Neural crest cell (in vitro differentiated cells): ENCODE measurements at places on chromosomes 7 and 10.

- no peak for DNase-seq
These were observed 99.0 kb downstream of the UBE2H start for GRCh38 chr7:129853661-129854268.

DNA sequence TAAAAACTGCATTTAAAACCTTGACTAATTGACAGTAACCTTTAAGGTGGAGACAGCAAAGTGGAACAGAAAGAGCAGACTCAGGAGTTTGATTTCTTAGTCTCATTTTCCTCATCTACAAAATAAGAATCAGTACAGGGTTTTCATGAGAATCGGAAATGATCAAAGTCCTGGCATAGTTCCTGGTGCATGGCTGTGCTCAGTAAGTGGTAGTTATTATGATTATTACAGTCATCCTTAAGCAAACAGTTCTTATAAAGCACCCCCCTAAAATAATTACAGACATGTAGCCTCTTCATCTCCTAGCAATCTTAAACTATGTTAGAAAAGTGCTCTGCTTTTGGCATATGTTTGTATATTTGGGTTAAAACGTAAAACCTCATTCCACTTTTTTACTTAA lies 18.0 kb downstream of the NEBL start:
- no peak for DNase-seq

DNA sequence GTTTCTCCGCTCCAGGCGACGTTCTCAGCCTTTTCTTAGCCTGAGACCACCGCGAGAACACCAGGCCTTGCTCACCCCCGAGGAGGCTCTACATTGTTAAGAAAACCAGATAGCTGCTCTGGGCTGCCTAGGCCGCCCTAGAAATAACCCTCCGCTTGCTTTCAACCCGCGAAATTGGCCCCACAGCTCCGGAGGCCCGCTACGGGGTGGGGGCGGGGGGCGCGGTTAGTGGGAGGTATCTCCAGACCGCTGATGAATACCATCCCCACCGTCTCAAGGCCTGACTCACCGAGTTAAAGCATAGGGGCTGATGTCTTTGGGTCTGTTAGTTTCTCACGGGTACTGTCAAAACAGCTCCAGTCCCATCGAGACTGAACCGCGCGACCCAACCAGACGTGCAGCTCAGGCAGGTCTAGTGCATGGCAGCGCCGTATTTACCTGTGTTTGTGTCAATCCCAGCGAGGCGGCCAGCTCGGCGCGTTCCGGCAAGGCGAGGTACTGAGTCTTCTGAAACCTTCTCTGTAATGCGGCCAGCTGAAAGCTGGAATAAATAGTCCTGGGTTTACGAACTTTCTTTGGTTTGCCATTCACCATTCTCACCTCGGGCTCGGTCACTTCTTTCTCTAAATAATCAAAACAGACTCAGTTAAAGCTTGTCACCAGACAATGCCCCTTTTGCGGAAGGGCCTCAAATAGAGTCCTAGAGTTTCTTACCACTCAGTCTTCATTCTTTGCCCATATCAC lies 2.7 kb downstream of the DLX5 start:
- no peak for DNase-seq

DNA sequence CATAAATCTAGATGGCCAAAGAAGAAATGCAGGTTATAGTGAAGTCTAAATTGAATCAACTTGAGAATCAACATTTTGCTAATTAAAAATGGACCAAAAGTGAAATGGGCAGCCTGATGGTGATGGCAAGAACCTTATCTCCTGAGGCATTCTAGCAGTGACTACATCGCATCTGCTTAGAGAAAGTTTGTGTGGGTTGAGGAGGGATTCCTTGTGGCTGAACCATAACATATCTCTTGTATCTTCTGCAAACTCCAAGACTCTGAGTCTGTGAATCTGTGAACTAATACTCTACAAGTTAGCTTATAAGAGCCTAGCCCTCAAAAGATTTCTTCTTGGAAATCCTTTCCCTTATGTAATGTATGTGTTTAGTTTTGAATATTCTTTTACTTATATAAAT lies 85.6 kb downstream of the PRKG1 start:
- no peak for DNase-seq

DNA sequence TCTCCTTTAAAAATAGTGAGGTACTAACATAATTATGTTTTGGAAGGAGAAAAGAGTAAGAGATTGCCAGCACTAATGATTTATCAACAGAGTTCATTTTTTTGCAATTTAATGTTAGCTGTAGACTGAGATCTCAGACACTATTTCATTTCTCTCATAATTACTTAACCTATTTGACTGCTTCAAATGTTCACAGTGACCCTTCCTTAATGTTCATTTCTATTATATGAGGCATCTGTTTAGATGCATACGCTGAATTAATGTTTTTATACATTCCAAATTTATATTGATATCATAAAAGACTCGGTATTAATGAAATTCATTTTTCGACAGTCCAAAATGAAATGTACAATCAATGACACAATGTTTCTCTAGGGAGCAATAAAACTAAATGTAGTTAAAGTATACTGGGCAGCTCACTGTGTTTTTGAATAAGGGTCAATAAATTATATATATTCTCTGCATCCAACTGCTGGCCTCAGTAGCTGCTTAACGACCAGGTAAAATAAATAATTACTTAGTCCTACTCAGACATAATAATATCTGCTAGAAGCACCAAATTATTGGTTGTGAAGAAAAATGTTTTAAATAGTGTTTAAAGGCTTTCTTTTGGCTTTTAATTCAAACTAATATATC lies 373.4 kb downstream of the MAGI2 start:
- DNase-seq: no peak

DNA sequence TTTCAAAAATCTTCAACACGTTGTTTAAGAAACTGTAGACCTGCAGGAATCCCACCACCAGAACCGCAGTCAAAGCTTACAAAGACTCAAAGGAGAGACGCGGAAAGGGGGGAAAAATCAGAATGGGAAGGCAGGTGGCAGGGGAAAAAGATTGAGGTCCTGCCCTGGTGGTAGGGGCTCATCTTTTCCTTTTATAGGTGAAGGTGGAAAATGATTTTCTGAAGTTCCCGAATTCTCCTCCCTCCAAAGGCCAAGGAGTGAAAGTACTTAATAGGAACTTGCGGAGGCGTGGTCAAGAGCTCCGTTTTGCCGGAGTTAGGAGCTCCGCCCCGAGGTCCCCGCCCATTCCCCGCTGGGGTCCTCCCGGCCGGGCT lies 724 bp downstream of the BBIP1 start:
- peak; percentile 88 for DNase-seq

- DNase-seq: no peak
These were observed 83.5 kb downstream of the ZMYND11 start for GRCh38 chr10:218798-219197.

GRCh38 chr10:112151524-112152039 lies 32.0 kb downstream of the GPAM start:
- DNase-seq: no peak
